ENCODE measurements at places on chromosomes 6 and 20. TPM values are rescaled to one million over a fixed set of nuclear protein-coding genes. Genes with fewer than 3 reads are reported as not detected.

BHLHE23 gene
- not detected for total RNA-seq

- no peak for DNase-seq
- peak overlapping the region; percentile 52 for H3K4me3 ChIP-seq
- H3K4me1 ChIP-seq, result peaks cover 19% of the 10 kb centered on the region
- H3K36me3 ChIP-seq, result no peaks in the 10 kb centered on the region
- peak overlapping the region; percentile 95 for H3K27ac ChIP-seq
Observed at GRCh38 chr6:7139835-7140470, 32.2 kb downstream of the RREB1 start.

DNA sequence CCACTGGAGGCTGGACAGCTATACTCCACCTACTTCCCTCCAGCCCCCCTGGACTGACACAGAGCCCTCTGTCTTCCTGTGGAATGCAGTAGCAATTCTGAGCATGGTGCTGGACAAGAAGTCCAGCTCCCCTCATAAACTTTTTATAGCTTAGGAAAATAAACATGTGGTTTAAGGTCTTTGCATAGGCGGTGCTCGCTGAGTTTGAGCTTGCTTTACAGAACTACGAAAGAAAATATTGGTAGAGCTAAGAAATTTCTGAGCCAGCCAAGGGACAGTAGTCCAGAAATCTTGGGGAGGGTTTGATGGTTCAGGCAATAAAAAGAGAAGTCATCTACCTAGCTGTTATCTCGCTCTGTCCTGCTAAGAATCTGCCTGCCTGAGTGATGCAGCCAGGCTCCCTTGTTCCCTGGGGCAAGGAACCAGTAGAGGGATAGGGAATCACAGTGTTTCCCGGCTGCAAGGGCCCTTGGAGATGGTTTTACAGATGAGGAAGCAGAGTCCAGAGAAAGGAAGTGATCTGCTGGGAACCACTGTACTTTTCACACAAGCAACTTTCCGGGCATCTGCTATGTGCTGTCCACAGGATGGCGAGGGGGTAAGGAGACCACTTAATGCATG lies 343.4 kb downstream of the CDC5L start:
- H3K27ac ChIP-seq, result no peak overlapping the region
- H3K4me3 ChIP-seq, result no peak overlapping the region
- no peaks in the 10 kb centered on the region for H3K27me3 ChIP-seq
- H3K4me1 ChIP-seq, result no peaks in the 10 kb centered on the region

GRCh38 chr20:38165089-38165965 lies at the start of gene TGM2:
Gene TGM2, minus strand, starts transcription at chr20:38165270. Its CDS starts 72 bp downstream, at chr20:38165198.
- no peaks in the 10 kb centered on the region for H3K27me3 ChIP-seq
- peak within 1 kb of the TSS; percentile 71 for H3K4me3 ChIP-seq
- H3K27ac ChIP-seq, result peak within 1 kb of the TSS; percentile 69
- peak; percentile 91 for DNase-seq

All from liver (tissue), 10 donors.